Activated CD8-positive, alpha-beta T cell treated with anti-CD3 and anti-CD28 coated beads, Interleukin-2, amount 10 ng/mL, durations not matched to agents 7 days and 5 days (primary cell): ENCODE measurements at places on chromosomes 7 and 10. TPM values are rescaled to one million over a fixed set of nuclear protein-coding genes. Genes with fewer than 3 reads are reported as not detected.
A peak's percentile ranks its signal among the peaks of the same experiment; 100 is the strongest.

GRCh38 chr10:29257106-29257783, 31.6 kb upstream of the LYZL1 start:
- no peaks in the 10 kb centered on the region for H3K36me3 ChIP-seq
- H3K4me1 ChIP-seq = no peaks in the 10 kb centered on the region
- peaks cover 8% of the 10 kb centered on the region for H3K27me3 ChIP-seq
- no peak overlapping the region for H3K27ac ChIP-seq
- DNase-seq = no peak
- H3K4me3 ChIP-seq = no peak overlapping the region

- peaks cover 17% of the 10 kb centered on the region for H3K4me1 ChIP-seq
- H3K27ac ChIP-seq = peak overlapping the region; percentile 17
- no peak for DNase-seq
- H3K36me3 ChIP-seq = peaks cover 25% of the 10 kb centered on the region
- H3K27me3 ChIP-seq = no peaks in the 10 kb centered on the region
Measured at GRCh38 chr10:13648425-13648824, 61.7 kb downstream of the PRPF18 start.

GRCh38 chr7:78895393-78895792, 558.1 kb downstream of the MAGI2 start:
- H3K4me3 ChIP-seq = no peak overlapping the region
- H3K27me3 ChIP-seq = no peaks in the 10 kb centered on the region
- DNase-seq = no peak
- no peaks in the 10 kb centered on the region for H3K36me3 ChIP-seq
- H3K4me1 ChIP-seq = no peaks in the 10 kb centered on the region

- no peak for DNase-seq
- H3K4me1 ChIP-seq = peaks cover 16% of the 10 kb centered on the region
- H3K4me3 ChIP-seq = peak overlapping the region; percentile 70
- H3K27ac ChIP-seq = no peak overlapping the region
Measured at GRCh38 chr7:100836812-100837098, 9.4 kb upstream of the EPHB4 start.

Gene OR2A1
- not detected for total RNA-seq

Gene GHRHR
- not detected for total RNA-seq

DNA sequence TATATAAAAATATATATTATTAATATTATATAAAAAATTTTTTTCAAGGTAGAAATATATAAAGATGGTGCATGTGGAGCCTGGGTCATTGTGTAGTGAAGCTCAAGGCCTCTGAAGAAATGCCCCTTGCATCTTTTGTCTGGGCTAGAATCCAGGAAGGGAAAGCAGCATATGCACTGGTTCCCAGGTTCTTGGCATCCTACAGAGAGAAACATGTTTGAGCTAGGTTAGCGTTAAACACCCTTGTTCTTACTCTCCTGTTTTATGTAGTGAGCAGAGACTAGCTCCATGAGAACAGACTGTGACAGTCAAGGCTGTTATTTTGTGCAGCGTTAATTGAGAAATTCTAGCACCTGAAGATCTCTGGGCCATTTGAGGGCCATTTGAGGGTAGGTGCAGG, 116.1 kb downstream of the POM121L12 start:
- no peak for DNase-seq
- no peaks in the 10 kb centered on the region for H3K36me3 ChIP-seq
- H3K4me3 ChIP-seq = no peak overlapping the region
- H3K27me3 ChIP-seq = no peaks in the 10 kb centered on the region
- no peaks in the 10 kb centered on the region for H3K4me1 ChIP-seq

GRCh38 chr10:49153971-49154370, 20.1 kb upstream of the FAM170B start:
- H3K4me1 ChIP-seq = peaks cover 34% of the 10 kb centered on the region
- H3K27me3 ChIP-seq = peaks cover 23% of the 10 kb centered on the region
- H3K4me3 ChIP-seq = no peak overlapping the region
- no peak for DNase-seq
- H3K36me3 ChIP-seq = peaks cover 19% of the 10 kb centered on the region

GRCh38 chr7:142248-142941, 50.0 kb upstream of the FAM20C start:
- H3K36me3 ChIP-seq = peaks cover 4% of the 10 kb centered on the region
- H3K27ac ChIP-seq = no peak overlapping the region
- no peak for DNase-seq
